ENCODE measurements at places on chromosomes 11 and 22. TPM values are rescaled to one million over a fixed set of nuclear protein-coding genes. Genes with fewer than 3 reads are reported as not detected.

GRCh38 chr22:20173772-20174171 is 22.9 kb upstream of the CCDC188 start:
- DNase-seq = no peak

Gene PIH1D2
- 2.3 TPM for total RNA-seq

Gene THYN1
- total RNA-seq = 39.7 TPM

DNA sequence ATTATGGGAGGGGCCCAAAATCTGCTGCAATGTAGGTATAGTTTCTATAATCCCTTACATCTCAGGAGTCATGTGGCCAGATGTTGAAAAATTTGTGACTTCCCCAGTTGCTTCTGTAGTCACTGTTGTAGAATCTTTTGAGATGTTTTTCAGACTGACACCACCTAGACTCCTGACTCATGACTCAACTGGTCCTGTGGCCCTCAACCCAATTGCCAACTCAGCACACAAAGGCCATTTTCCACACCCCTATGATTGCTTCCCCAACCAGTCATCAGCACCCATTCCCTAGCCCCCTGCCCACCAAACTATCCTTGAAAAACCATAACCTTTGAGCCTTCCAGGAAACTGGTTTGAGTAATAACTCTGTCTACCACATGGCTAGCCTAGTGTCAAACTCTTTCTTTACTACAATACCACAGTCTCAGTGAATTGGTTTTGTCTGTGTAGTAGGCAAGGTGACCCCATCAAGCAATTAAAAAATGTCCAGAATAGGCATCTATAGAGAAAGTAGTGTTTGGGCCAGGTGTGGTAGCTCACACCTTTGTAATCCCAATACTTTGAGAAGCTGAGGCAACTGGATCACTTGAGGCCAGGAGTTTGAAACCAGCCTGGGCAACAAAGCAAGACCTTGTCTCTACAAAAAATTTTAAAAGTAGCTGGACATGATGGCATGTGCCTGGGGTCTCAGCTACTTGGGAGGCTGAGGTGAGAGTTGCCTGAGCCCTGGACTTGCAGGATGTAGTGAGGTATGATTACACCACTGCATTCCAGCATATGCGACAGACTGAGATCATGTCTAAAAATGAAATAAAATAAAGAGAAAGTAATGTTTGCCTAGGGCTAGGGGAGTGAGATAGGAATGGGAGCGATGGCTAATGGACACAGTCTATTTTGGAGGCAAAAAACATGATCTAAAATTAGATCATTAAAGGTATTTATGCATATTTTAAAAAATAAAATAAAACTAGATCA is 24.1 kb upstream of the FEZ1 start:
- DNase-seq = no peak

GRCh38 chr11:32433101-32433913 is 2.0 kb downstream of the WT1 start:
- DNase-seq = no peak

Gene F2
- not detected for total RNA-seq

DNA sequence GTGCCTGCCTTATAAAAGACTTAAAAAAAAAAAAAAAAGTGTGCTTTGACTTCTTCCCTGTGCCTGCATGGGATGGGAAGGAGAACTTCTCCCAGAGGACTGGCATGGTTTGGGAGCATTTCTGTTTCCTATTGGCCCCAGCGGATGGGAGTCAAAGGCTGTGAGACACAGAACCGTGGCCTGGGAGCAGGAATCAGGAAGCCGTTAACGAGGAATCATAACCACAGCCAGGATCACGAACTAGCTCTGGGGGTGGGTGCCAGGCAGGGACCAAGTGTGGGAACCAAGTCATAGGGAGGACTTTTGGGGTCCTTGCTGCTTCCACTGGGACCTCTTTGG is 526 bp downstream of the C1QTNF6 start:
- DNase-seq = no peak

DNA sequence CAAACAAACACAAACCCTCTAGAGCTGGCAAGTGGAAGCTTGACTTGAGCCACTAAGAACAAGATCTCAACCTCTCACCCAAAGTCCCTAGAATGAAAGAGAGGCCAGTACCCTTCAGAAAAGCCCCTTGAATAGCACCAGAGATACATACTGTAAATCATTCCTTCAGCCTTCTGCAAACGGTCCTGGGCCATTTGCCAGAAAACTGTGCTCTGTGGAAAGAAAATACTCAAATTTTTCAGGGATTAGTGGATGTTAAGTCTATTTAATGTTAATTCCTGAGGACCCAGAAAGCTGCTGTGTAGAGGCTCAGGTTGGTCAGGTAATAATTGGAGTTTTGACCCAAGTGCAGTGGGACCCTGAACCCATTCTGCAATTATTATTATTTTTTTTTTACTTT is 16.9 kb downstream of the SERPINH1 start:
- no peak for DNase-seq

DNA sequence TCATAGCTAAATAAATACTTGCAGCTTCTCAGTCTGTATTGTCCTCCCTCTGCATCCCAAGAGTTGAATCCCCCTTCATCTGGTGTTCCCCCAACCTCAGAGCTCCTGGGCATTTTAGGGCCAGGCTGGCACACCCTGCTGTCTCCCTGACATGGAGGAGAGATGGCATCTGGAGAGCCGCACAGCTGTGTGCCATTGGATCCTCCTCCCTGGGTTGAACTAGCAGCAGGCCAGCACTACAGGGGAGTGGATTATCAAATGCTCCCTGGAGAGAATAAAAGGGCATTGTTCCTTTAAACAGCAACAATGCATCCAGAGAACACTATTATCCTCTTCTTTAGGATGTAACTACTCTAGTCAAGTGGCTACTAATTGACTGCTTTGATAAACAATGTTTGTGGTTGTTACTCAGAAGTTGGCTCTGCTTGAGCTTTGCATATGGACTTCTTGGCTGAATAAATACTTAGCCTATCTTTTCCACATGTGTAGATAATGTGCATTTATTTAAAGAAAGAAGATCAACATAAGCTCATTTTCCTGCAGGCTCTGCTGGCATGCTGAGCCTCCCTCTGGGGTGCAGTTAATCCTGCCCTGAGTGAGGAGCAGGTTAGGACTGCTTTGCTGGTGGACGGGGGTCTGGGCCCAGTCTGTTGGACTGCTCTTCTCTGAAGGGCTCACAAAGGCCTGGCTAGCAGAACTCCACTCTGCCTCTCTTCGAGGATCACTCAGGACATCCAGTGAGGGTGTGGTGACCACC is 897.2 kb downstream of the TBC1D22A start:
- DNase-seq = no peak

Gene POU2AF1
- 0.08 TPM for total RNA-seq

DNA sequence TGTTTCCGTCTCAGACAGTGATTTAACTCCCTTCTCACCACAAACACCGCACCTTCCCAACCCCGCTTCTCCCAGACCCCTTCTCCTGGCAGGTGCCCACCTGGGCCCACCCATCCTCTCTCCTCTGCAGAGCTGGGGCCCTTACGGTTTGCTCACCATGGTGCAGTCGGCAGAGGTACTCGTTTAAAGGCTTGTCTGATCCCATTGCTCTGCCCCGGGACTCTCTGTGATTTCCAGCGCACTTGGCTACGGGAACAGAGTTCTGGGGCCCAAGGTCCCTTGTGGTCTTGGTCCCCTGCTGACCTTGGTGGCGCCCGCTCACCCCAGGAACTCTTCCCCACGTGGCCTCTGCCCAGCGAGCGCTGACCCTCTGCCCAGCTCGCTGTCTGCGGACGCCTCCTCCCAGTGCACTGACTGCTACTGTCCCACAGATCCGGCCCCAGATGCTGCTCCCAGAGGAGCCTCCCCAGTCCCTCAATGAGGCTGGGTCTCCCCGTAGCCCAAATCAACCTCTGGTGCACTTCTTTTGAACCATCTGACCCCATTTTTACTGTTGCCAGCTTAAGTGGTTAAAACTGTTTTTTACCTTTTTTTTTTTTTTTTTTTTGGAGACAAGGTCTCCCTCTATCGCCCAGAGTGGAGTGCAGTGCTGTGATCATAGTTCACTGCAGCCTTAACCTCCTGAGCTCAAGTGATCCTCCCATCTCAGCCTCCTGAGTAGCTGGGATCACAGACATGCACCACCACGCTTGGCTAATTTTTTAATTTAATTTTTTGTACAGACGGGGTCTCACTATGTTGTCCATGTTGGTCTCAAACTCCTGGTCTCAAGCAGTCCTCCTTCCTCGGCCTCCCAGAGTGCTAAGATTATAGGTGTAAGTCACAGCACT is 21.3 kb upstream of the CTSD start:
- DNase-seq = no peak

DNA sequence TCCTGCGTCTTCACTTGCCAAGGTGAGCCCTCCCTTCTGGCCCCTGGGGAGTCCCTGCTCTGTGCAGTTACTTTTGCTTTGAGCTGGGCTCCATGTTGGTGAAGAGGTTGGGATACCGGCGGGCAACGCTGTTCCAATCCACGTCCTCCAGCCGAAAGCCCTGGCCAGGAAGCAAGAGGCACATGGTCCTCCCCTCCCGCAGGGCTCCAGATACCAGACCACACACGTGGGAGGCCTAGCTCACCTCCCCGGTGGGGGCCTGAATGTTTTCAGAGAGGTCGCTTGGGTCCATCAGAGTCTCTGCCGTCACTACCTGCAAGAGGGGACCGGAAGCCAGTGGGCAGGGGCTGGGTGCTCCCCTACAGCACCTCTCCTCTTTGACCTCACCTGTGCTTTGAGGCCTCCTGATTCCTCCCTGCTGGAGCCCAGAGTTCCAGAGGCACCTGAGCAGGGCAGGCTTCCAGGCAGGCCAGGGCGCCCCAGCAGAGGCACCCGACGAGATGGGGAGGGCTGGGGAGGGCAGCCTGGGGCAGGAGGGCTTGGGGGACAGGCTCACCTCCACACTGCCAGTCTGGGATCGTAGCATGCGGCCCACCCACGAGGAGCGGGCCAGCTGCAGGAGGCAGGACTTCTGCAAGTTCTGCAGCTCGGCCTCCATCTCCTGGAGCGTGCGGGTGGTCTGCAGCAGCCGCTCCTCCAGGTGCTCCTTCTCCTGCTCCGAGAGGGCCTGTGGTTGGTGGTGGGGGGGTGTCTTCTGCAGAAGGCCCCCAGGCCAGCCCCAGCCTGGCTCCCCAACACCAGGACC is 3.0 kb downstream of the LMNTD2 start:
- DNase-seq = no peak

DNA sequence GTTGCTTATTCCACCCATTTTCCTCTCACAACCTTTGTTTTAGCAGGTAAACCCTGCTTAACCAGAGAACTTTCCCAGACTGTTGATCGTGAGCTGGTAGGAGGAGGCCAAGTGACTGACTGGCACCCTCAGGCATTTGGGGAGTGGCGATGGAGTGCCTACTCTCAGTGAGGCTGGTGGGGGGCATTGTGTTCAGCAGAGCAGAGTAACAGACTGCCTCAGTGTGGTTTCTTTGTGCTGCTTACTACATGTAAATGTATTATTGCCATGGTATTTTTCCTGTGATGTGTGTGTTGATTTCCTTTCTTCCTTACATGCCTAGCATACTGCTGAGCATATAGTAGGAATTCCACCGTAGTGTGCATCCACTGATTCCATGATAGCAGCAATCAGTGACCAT is 2.6 kb downstream of the MARK2 start:
- peak; percentile 29 for DNase-seq

Gene MARK2
- 42.5 TPM for total RNA-seq

- DNase-seq = no peak
These were observed 7.7 kb downstream of the LPXN start for GRCh38 chr11:58567889-58568512.

Gene BBOX1
- not detected for total RNA-seq

Gene LGALS12
- total RNA-seq = not detected

Gene PDE3B
- total RNA-seq = 12.2 TPM

DNA sequence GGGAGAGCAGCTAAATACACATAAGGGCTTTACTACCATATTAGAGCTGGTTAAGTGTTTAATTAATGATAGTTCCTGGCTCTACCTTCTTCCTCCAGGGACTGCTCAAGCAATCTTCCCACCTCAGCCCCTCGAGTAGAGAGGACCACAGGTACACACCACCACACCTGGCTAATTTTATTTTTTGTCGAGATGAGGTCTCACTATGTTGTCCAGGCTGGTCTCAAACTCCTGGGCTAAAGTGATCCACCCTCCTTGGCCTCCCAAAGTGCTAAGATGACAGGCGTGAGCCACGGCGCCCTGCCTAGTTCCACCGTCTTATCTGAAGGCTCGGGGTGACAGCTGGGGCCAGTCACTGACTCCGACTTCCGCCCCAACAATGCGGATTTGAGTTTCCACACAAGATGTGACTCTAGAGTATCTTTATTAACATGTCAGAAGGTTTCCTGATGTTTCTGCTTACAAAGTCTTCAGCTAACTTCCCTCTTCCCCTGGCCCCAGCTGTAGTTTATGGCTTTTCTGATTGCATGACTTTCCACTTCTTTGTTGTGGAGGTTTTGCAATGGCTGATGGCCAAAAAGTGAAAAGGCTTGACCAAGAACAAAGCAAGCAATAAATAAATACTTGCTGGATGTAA is 16.8 kb downstream of the TPST2 start:
- DNase-seq = peak; percentile 40

DNA sequence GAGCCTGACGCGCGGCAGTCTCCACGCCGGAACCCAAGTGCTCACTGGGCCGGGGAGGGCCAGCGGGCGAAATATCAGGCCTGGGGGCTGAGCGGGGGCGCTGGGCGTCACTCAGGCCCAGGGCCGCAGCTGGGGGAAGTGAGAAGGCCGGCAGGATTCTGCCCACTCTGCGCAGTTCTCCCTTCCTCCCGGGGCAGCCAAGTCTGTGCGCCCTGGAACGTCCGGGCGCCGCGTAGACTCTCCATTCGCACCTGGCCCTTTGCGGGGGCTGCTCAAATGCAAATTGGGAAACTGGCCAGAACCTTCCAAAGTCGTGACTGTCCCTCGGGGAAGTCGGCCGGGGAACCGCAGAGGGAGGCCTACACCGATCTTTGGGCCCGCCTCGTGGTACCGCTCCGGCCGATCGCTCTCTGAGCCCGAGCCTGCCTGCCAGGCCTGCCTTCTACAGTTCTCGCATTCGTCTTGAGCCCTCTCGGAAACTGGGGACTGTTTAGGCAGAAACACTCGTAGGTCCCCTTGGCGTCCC is 2.2 kb upstream of the SLC6A5 start:
- DNase-seq = no peak

- no peak for DNase-seq
These were observed 274.4 kb downstream of the BLID start for GRCh38 chr11:121841487-121842191.

Gene FZD4
- total RNA-seq = 25.2 TPM

Gene OLFML1
- 5.3 TPM for total RNA-seq

Gene RIC3
- 13.5 TPM for total RNA-seq

Gene MLC1
- 0.28 TPM for total RNA-seq

Data from heart right ventricle (tissue), 16 donors.